ENCODE measurements at places on chromosomes 7 and 10. TPM values are rescaled to one million over a fixed set of nuclear protein-coding genes. Genes with fewer than 3 reads are reported as not detected.

MOGAT3 gene
- not detected for total RNA-seq

UNCX gene
- total RNA-seq = not detected

IL6 gene
- not detected for total RNA-seq

RSPH10B gene
- total RNA-seq = 2.7 TPM

TAS2R40 gene
- total RNA-seq = not detected

KIF20B gene
- total RNA-seq = 8.1 TPM

PRPF18 gene
- 32.0 TPM for total RNA-seq

TBC1D12 gene
- total RNA-seq = 41.8 TPM

TAS2R41 gene
- total RNA-seq = not detected

GHRHR gene
- total RNA-seq = 2.2 TPM

ABCB4 gene
- 0.74 TPM for total RNA-seq

TAS2R5 gene
- 1.5 TPM for total RNA-seq

LBX1 gene
- total RNA-seq = not detected

CADPS2 gene
- total RNA-seq = 3.2 TPM

SPDYE16 gene
- total RNA-seq = 0.25 TPM

PON1 gene
- total RNA-seq = not detected

EMX2 gene
- 3.7 TPM for total RNA-seq

TRPV5 gene
- not detected for total RNA-seq

AGAP5 gene
- total RNA-seq = 4.2 TPM

RTKN2 gene
- 3.7 TPM for total RNA-seq

FKBP6 gene
- total RNA-seq = 0.25 TPM

NUTM2E gene
- 2.2 TPM for total RNA-seq

SLC16A9 gene
- total RNA-seq = 9.8 TPM

PIP gene
- not detected for total RNA-seq

AKAP9 gene
- total RNA-seq = 190 TPM

SVOPL gene
- 0.25 TPM for total RNA-seq

DDX50 gene
- total RNA-seq = 33.7 TPM

ZNF722 gene
- not detected for total RNA-seq

ABCB1 gene
- total RNA-seq = 7.4 TPM

ODAD2 gene
- 1.5 TPM for total RNA-seq

ATXN7L1 gene
- total RNA-seq = 10.3 TPM

HACD1 gene
- 14.0 TPM for total RNA-seq

MMRN2 gene
- total RNA-seq = 5.2 TPM

TMEM196 gene
- total RNA-seq = 12.0 TPM

PHYHIPL gene
- total RNA-seq = 18.9 TPM

OR2A1 gene
- under 0.01 TPM for total RNA-seq

SAP25 gene
- 0.25 TPM for total RNA-seq

PAPSS2 gene
- total RNA-seq = 3.0 TPM

AKR1C2 gene
- total RNA-seq = 21.9 TPM

TAC1 gene
- 8.4 TPM for total RNA-seq

SFRP5 gene
- total RNA-seq = 1.2 TPM

LEP gene
- total RNA-seq = not detected

NEUROG3 gene
- total RNA-seq = not detected

AGR3 gene
- not detected for total RNA-seq

SPAM1 gene
- not detected for total RNA-seq

GPRIN2 gene
- total RNA-seq = 18.2 TPM

FAM25C gene
- not detected for total RNA-seq

SMO gene
- total RNA-seq = 7.4 TPM

CUX1 gene
- 28.8 TPM for total RNA-seq

TFPI2 gene
- 0.25 TPM for total RNA-seq

ITIH5 gene
- 14.3 TPM for total RNA-seq

IKZF5 gene
- total RNA-seq = 13.5 TPM

CFAP58 gene
- total RNA-seq = 0.25 TPM

MRPS16 gene
- total RNA-seq = 55.8 TPM

PPP1R3C gene
- total RNA-seq = 22.9 TPM

ASAH2 gene
- total RNA-seq = 2.2 TPM

BMPER gene
- 3.4 TPM for total RNA-seq
